ENCODE measurements at places on chromosomes 5 and 9.

GRCh38 chr9:77586591-77586990 is 61.5 kb downstream of the GNA14 start:
- no peak for DNase-seq

DNA sequence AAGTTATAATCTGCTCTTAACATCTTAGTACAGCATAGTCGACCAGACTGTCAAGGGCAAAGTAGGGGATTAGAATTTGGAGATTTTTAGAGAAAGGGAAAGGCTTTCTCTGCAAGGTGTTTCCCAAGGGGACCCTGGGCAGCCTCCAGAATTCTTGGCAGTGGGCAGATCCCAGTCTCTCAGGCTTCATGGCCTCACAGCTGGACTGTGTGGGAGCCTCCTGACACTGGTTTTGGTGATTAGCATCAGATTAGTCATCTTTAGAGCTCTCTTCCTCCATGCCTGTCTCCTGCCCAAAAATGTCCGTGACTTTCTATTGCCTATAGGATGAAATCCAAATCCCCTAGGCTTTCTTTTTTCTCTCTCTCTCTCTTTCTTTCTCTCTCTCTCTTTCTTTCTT is 370.7 kb downstream of the ZSWIM6 start:
- DNase-seq, result no peak

GRCh38 chr5:54721951-54722654 is 204.5 kb downstream of the SNX18 start:
- DNase-seq, result no peak

GRCh38 chr9:10050016-10050415 is 562.8 kb downstream of the PTPRD start:
- no peak for DNase-seq

DNA sequence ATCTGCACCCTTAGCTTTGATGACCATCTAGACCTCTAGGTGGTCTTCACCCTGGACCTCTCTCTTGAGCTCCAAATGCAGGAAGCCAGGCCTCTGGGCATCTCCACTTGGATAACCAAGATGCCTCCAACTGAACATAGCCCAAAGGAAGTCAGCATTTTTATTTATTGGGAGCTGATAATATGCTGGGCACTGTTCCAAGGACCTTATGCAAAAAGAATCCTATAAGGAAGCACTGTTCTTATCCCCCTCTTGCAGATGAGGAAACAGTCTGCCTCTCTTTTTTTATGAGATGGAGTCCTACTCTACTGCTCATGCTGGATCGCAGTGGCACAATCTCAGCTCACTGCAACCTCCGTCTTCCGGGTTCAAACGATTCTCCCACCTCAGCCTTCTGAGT is 219.9 kb downstream of the CDK5RAP2 start:
- DNase-seq, result no peak

DNA sequence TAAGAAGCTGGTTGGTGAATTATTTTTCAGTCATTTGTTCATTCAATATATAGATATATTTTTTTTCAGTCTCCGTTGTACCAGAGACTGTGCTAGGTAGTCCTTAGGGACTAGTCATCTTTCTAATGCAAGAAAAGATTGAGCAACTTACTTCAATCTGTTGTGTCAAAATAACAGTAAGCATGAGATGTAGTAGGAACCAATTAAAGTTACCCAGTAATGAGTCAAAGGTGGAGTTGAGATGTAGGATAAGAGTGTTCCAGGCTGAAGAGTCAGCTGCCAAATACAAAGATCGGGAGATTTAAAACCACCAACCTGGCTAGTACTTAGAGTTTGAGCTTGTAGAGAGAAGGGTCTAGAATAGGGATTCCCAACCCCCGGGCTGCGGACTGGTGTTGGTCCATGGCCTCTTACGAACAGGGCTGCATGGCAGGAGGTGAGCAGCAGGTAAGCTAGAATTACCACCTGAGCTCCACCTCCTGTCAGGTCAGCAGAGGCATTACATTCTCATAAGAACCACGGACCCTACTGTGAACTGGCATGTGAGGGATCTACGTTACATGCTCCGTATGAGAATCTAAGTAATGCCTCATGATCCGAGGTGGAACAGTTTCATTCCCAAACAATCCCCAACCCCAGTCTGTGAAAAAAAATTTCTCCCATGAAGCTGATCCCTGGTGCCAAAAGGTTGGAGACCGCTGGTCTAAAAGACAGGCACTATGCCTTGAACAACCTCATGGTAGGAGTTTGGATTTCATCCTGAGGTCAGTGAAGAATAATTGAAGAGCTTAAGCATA is 1241.5 kb upstream of the WWC1 start:
- DNase-seq, result no peak

- DNase-seq, result no peak
These were observed 18.8 kb downstream of the SMIM32 start for GRCh38 chr5:136174021-136174659.

Data from stimulated activated CD4-positive, alpha-beta T cell treated with anti-CD3 and anti-CD28 coated beads, Interleukin-4, amount 100 ng/mL, for 48 hours (primary cell).